Cardiac fibroblast (primary cell): ENCODE measurements at places on chromosomes 7 and 10.

DNA sequence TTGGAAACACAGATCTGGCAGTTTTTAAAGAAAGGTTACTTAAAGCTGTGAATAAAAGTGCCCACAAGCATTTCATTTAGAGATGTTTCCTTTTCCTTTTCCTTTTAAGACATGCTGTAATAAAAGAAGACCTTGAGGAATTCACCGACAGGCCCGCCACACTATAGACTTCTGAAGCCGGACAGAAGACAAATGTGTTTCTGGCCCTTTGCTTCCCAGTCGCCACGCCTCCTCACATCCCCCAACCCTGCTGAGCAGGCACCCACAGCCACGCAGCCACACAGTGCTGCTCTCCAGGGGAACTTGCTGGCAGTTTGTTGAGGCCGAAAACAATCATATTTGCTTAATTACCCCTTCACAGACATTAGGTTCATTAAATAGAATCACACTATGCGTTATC, 83.4 kb downstream of the SLC25A13 start:
- DNase-seq = no peak

DNA sequence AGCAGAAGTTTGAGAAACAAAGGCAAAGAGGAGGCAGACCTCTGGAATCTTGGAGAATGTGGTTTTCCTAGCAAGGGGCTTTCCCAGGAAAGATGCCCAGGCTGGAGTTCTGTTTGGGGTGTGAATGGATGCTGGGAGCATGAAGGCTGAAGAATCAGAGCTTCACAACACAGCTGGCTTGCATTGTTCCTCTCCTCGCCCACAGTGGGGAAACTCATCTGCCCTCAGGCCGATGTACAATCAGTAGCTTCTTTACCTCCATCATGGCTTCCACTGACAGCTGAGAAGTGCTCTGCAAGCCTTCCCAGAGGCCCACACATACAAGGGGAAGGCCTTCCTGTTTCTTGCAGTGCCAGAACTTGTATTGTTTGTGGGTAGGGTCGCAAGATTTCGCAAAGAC, 90.8 kb upstream of the HECTD2 start:
- no peak for DNase-seq

- DNase-seq = no peak
Measured at GRCh38 chr10:132296666-132297443, 10.9 kb downstream of the STK32C start.

GRCh38 chr7:156177422-156178055, 365.3 kb upstream of the SHH start:
- DNase-seq = no peak

DNA sequence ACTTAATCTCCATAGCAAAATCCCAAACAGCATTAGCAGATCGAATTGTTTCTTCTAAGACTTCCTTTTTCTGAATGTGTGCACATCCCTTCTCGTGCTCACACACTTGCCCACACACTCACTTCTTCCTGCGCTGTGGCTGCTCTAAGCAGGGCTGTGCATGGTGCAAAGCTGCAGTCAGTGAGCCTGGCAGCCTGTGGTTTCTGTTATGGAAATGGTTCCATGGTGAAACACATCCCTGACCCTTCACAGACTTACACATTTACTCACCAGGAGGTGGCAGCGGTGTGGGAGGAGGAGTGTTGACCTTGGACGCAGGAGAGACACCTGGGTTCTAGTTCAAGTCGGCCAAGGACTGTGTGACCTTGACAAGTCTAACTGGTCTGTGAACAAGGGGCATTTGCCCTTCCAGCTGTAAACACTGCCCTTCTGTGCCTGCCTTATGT, 24.9 kb downstream of the MTURN start:
- peak; percentile 40 for DNase-seq

DNA sequence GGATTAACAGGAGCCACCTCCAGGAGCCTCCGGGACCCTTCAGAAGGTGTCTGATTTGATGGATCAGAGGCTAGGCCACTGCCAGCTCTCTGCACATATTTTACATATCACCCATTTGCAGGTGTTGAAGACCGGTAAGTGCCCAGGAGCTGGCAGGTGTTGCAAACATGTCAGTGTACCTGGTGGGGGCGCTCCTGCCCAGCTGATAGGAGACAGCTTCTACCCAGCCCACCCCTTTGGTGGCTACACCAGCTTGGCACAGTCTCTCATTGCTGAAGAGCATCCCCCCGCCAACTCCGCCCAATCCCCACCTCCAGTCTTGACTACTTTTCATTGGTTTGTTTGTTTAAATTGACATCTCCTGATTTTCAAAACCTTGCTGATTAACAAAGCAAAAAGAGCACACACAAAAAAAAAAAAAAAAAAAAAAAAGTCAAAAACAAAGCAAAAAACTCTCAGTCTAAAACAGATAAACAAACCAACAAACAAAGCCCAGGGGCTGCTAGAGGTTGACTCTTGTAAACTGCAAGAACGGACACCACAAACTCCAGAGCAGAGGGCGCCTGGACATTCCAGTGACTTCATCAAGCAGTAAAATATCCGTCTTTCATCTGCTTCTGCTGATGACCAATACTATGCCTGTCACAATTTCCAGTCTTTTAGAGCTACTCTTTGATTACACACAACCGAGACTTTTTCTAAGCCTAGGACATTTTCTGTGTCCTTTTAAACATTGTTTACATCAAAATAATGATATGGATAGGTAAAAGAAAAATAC, 275.3 kb downstream of the NRG3 start:
- peak; percentile 71 for DNase-seq

DNA sequence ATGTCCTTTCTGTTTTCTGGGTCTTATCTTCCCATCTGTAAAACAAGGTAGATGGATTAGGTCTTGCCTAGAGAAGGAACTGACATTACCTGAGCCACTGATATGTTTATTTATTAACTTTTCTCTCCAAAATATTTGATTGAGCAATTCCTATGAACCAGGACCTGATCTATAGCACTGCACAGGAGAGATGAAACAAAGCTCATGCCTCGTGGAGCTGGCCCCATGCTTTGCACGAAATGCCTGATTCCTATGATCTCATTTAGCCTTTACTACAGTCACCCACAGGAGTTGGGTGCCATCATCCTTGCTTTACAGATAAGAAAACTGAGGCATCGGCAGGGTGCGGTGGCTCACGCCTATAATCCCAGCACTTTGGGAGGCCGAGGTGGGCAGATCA, 48.2 kb upstream of the ZMIZ1 start:
- no peak for DNase-seq

- DNase-seq = no peak
Measured at GRCh38 chr10:34705563-34705962, 109.5 kb downstream of the PARD3 start.

- peak; percentile 90 for DNase-seq
Measured at GRCh38 chr10:125878957-125879835, 1.9 kb downstream of the DHX32 start.

DNA sequence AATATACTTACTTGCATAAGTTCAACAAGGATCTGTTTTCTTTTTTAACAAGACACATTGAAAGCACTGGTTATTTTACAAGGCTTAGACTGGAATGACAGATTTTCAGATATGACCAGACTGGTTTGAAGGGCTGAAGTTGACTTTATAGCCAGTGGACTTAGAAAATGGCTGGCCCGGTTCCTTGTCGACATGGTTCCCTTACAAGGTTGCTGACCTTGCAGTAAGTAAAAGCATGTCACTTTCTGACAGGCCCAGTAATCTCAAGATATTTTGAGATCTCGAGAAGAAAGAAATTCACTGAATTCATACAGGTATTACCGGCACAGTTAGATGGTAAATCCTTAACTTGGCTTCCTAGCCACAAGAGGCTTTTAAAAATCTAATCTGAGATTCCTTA, 136.5 kb downstream of the COBL start:
- no peak for DNase-seq

GRCh38 chr7:156703209-156703608, 62.6 kb downstream of the RNF32 start:
- DNase-seq = peak; percentile 46

- DNase-seq = peak; percentile 22
Measured at GRCh38 chr10:62491597-62491996, 117.4 kb downstream of the ZNF365 start.

DNA sequence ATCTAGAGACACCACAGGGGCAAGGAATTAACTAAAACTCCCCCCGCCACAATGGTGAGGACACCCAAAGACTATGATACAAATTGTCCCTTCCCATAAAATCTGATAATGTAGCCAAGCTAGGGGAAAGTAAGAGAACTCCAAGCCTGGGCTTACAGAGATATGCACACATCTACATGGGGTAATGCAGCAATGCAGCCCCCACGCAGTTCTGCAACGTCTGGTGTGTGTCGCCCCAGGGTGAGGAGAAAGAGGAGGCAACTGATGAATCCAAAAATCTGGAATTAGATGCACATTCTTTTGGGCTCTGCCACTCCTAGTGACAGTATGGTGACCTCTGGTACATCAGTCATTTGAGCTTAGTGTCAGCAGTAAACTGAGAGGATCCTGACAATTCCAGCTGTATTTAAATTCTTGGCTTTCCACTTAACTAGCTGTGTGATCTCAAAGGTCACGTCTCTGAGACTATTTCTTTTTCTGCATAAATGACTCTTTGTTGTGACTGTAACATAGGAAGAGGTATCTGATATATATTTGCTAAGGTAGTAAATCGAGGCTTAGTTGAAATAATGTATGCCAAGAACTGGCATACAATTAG, 51.5 kb downstream of the PIP4K2A start:
- no peak for DNase-seq

DNA sequence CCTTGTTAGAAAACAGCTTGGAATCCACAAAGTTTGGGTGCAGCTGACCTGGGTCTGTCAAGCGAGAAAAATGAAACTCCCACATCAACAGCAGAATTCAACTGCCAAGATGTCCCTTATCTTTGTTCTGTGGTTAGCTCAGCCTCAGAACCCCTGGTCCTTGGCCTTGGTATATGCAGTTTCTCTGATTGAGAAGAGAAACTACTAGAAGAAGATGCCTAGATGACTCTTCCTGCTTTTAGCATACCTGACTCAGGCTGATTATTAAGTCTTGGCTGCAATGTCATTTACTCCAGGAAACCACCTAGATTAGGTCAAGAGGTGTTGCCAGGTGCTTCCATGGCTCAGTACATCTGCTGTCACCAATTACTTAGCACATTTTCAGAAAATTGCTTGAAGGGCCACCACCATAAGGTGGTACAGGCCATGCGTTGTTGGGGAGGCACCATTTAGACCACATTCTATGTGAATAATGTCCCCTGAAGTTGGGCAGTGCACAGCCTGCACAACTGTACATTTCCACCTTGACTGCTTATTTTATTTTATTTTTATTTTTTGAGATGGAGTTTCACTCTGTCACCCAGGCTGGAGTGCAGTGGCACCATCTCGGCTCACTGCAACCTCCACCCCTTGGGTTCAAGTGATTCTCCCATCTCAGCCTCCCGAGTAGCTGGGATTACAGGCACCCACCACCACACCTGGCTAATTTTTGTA, 59.4 kb upstream of the ZNF438 start:
- no peak for DNase-seq

GRCh38 chr7:7354674-7355073, 172.3 kb downstream of the C1GALT1 start:
- DNase-seq = no peak

- no peak for DNase-seq
Measured at GRCh38 chr7:103388469-103389140, 41.2 kb downstream of the PSMC2 start.

- DNase-seq = no peak
Measured at GRCh38 chr7:137628216-137628615, 218.6 kb downstream of the DGKI start.

- peak; percentile 97 for DNase-seq
Measured at GRCh38 chr10:4541292-4541691, 284.7 kb upstream of the AKR1E2 start.

DNA sequence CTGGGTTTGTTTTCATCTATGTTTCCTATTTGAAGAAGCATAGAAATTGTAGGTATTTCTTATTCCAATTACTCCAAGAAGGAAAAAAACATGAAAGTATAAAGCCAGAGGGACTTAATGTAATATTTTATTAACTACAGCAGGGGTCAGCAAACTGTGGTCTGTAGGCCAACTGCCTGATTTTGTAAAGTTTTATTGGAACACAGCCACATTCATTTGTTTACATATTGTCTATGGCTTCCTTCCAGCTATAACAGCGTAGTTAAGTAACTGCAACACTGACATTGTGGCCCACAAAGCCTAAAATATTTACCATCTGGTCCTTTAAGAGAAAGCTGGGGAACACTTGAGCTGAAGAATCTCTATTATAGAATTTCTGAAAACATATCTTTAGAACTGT, 306.2 kb downstream of the BICC1 start:
- peak; percentile 90 for DNase-seq

- DNase-seq = no peak
Measured at GRCh38 chr7:47885309-47885986, 62.8 kb downstream of the PKD1L1 start.

- DNase-seq = peak; percentile 26
Measured at GRCh38 chr10:34295142-34295548, 520.0 kb downstream of the PARD3 start.

DNA sequence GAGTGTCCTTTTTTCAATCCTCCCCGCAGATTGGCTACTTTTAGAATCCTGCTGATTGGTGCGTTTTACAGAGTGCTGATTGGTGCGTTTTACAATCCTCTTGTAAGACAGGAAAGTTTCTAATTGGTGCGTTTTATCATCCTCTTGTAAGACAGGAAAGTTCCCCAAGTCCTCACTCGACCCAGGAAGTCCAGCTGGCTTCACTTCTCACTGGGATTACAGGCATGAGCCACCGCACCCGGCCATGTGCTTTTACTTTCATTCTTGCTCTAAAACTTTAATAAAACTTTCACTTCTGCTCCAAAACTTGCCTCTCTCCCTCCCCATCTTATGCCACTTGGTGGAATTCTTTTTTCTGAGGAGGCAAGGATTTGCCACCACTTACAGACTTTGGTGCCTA, 17.0 kb upstream of the WAPL start:
- no peak for DNase-seq

- peak; percentile 52 for DNase-seq
Measured at GRCh38 chr10:88642963-88643362, 21.3 kb upstream of the LIPF start.

GRCh38 chr7:152956006-152956405, 196.5 kb downstream of the ACTR3B start:
- no peak for DNase-seq

GRCh38 chr7:155692317-155692716, 47.9 kb downstream of the RBM33 start:
- no peak for DNase-seq

- DNase-seq = no peak
Measured at GRCh38 chr10:95496246-95496911, 64.8 kb downstream of the SORBS1 start.

DNA sequence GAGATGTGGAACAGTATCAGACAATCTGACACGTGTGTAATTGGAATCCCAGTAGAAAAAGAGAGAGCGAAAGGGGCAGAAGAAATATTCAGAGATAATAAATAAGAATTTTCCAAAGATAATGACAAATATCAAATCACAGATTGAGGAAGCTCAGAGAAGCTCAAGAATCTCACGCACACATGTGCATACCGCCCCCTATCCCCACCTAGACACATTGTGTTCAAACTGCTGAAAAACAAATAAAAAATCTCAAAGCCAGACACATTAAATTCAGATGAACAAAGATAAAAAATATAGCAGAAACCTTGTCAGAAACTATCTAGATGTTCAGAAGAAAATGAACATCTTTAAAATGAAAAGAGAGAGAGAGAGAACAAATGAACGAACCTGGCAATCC, 17.2 kb downstream of the SFR1 start:
- DNase-seq = no peak

- no peak for DNase-seq
Measured at GRCh38 chr10:116634126-116634975, 13.6 kb downstream of the PNLIPRP2 start.

- DNase-seq = no peak
Measured at GRCh38 chr7:20607216-20607615, 8.3 kb upstream of the ABCB5 start.

- no peak for DNase-seq
Measured at GRCh38 chr7:135328526-135328925, 94.9 kb downstream of the STRA8 start.
